T-helper 17 cell (primary cell): ENCODE measurements at places on chromosomes 4 and X.

GRCh38 chrX:15882704-15883539 lies 28.3 kb upstream of the AP1S2 start:
- DNase-seq, result no peak
- H3K4me1 ChIP-seq, result peaks cover 3% of the 10 kb centered on the region
- no peak overlapping the region for H3K27ac ChIP-seq
- H3K4me3 ChIP-seq, result no peak overlapping the region
- H3K36me3 ChIP-seq, result no peaks in the 10 kb centered on the region
- H3K27me3 ChIP-seq, result no peaks in the 10 kb centered on the region

- no peaks in the 10 kb centered on the region for H3K27me3 ChIP-seq
- no peaks in the 10 kb centered on the region for H3K4me1 ChIP-seq
- DNase-seq, result no peak
- no peak overlapping the region for H3K27ac ChIP-seq
Observed at GRCh38 chrX:136827026-136827425, 46.3 kb upstream of the ARHGEF6 start.

DNA sequence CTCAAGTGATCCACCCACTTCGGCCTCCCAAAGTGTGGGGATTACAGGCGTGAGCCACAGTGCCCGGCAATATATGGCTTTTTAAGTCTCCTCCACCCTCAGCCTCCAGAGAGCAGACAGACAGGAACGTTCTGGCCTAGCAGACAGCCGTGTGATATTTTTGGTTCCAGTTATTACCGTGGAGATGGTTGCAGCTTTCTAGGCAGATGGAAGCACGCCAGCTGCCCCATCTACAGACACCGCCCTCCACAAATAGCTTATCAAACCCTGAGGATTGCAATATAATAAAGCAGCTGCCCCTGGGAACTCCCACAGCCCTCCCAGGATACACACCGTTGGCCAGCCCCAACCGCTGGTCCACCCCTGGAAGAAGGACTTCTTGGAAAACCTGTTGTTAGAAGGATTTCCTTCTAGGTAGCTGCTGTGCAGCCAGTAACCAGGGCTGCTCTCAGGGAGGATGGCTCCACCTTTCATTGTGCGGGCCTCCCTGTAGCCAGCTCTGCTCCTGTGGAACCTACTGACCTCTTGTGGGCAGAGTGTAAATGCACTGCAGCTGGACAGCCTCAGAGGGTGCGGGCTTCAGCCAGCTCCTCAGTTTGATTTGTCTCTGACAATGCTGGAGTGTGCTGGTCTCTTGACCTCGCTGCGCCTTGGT lies 44.0 kb downstream of the SLC25A5 start:
- H3K27ac ChIP-seq, result no peak overlapping the region
- no peak overlapping the region for H3K4me3 ChIP-seq
- H3K36me3 ChIP-seq, result no peaks in the 10 kb centered on the region
- H3K4me1 ChIP-seq, result peaks cover 4% of the 10 kb centered on the region
- H3K27me3 ChIP-seq, result no peaks in the 10 kb centered on the region
- no peak for DNase-seq

- H3K4me3 ChIP-seq, result peak overlapping the region; percentile 47
- peaks cover 2% of the 10 kb centered on the region for H3K36me3 ChIP-seq
- peaks cover 30% of the 10 kb centered on the region for H3K4me1 ChIP-seq
Observed at GRCh38 chr4:38860788-38861424, 4.3 kb upstream of the TLR6 start.

DNA sequence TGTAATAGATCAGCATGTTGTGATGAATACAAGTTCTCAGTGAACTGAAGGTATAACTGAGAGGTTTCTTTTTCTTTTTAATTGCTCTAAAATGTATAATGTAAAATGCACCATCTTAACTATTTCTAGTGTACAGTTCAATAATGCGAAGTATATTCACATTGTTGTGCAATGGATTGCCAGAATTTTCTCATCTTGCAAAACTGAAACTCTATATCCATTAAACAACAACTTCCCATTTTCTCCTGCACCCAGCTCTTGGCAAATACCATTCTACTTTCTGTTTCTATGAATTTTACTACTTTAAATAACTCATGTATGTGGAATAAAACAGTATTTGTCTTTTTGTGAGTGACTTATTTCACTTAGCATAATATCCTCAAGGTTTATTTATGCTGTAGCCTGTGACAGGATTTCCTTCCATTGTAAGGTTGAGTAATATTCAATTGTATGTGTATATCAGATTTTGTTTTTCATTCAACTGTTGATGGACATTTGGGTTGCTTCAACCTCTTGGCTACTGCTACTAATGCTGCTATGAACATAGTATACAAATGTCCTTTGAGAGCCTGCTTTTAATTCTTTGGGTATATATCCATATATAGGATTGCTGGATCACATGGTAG lies 53.5 kb upstream of the NPFFR2 start:
- no peaks in the 10 kb centered on the region for H3K27me3 ChIP-seq
- no peak overlapping the region for H3K4me3 ChIP-seq
- H3K4me1 ChIP-seq, result no peaks in the 10 kb centered on the region
- H3K36me3 ChIP-seq, result no peaks in the 10 kb centered on the region
- H3K27ac ChIP-seq, result no peak overlapping the region
- no peak for DNase-seq

DNA sequence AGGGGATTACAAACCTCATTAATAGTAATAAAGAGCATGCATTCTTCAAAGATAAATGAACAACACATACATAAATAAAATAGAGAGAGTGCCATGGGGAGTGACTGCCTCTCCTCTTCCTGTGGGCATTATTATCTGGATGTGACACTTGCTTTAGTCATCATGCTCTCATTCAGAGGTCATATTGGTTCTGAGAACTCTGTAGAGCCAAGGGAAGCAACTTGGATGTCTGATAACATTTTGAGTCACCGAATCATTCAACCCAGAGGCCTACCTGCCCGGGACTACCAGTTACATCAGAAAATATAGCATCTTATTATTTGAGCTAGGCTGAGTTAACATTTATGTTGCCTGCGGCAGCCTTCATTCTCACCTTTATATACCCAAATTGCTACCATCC lies 489.5 kb downstream of the STIM2 start:
- H3K4me3 ChIP-seq, result no peak overlapping the region
- no peak for DNase-seq
- H3K36me3 ChIP-seq, result no peaks in the 10 kb centered on the region
- no peaks in the 10 kb centered on the region for H3K4me1 ChIP-seq
- H3K27me3 ChIP-seq, result no peaks in the 10 kb centered on the region

- no peaks in the 10 kb centered on the region for H3K36me3 ChIP-seq
- H3K4me3 ChIP-seq, result no peak overlapping the region
- DNase-seq, result no peak
Observed at GRCh38 chrX:3697701-3698279, 15.7 kb downstream of the PRKX start.

DNA sequence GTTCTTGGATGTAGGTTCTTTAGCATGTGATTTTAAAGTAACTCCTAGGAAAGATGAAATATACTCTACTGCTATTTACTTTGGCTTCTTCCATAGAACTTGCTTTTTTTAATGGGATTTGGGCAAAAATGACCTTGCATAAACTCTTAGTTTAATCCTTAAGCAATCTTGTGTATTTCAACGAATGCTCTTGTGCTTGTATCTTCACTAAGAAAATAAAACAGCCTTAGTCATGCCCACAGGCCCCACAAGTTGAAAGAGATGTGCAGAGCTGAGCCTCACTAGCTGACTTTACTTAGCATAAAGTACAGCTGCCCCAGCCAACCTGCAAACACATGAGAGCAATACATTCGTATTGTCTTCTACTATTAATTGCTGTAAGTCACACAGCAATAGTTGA lies 1609.2 kb downstream of the STIM2 start:
- H3K4me1 ChIP-seq, result no peaks in the 10 kb centered on the region
- no peaks in the 10 kb centered on the region for H3K27me3 ChIP-seq
- no peak for DNase-seq

- no peak overlapping the region for H3K27ac ChIP-seq
- H3K4me3 ChIP-seq, result no peak overlapping the region
- H3K4me1 ChIP-seq, result no peaks in the 10 kb centered on the region
- H3K27me3 ChIP-seq, result no peaks in the 10 kb centered on the region
- no peaks in the 10 kb centered on the region for H3K36me3 ChIP-seq
Observed at GRCh38 chr4:58935332-58935731, 1825.1 kb upstream of the IGFBP7 start.

GRCh38 chr4:150306719-150307118 lies 228.5 kb downstream of the DCLK2 start:
- H3K27me3 ChIP-seq, result no peaks in the 10 kb centered on the region
- no peak overlapping the region for H3K27ac ChIP-seq
- H3K4me1 ChIP-seq, result no peaks in the 10 kb centered on the region
- DNase-seq, result no peak
- no peak overlapping the region for H3K4me3 ChIP-seq
- H3K36me3 ChIP-seq, result peaks cover 2% of the 10 kb centered on the region

GRCh38 chrX:139862208-139862607 lies 70.6 kb downstream of the ATP11C start:
- H3K36me3 ChIP-seq, result no peaks in the 10 kb centered on the region
- DNase-seq, result no peak
- no peak overlapping the region for H3K4me3 ChIP-seq
- peaks cover 9% of the 10 kb centered on the region for H3K4me1 ChIP-seq
- no peaks in the 10 kb centered on the region for H3K27me3 ChIP-seq
- no peak overlapping the region for H3K27ac ChIP-seq

- H3K4me1 ChIP-seq, result no peaks in the 10 kb centered on the region
- H3K27me3 ChIP-seq, result peaks cover 19% of the 10 kb centered on the region
- no peak overlapping the region for H3K27ac ChIP-seq
- H3K36me3 ChIP-seq, result peaks cover 6% of the 10 kb centered on the region
Observed at GRCh38 chr4:6437826-6438238, 34.6 kb downstream of the PPP2R2C start.

- H3K4me3 ChIP-seq, result peak overlapping the region; percentile 94
- no peaks in the 10 kb centered on the region for H3K27me3 ChIP-seq
- H3K4me1 ChIP-seq, result peaks cover 38% of the 10 kb centered on the region
- peak overlapping the region; percentile 94 for H3K27ac ChIP-seq
- DNase-seq, result peak; percentile 29
Observed at GRCh38 chr4:109559625-109559982, 442 bp upstream of the MCUB start.

- H3K4me1 ChIP-seq, result peaks cover 34% of the 10 kb centered on the region
- DNase-seq, result no peak
- H3K27me3 ChIP-seq, result no peaks in the 10 kb centered on the region
- H3K4me3 ChIP-seq, result peak overlapping the region; percentile 19
Observed at GRCh38 chr4:113730467-113731216, 30.9 kb downstream of the CAMK2D start.

- no peak for DNase-seq
- H3K4me3 ChIP-seq, result peak overlapping the region; percentile 83
- H3K27me3 ChIP-seq, result no peaks in the 10 kb centered on the region
- H3K36me3 ChIP-seq, result peaks cover 2% of the 10 kb centered on the region
- H3K4me1 ChIP-seq, result peaks cover 57% of the 10 kb centered on the region
- peak overlapping the region; percentile 99 for H3K27ac ChIP-seq
Observed at GRCh38 chr4:112279025-112279881, 6.5 kb downstream of the TIFA start.
